ENCODE measurements at places on chromosomes 1 and 21. TPM values are rescaled to one million over a fixed set of nuclear protein-coding genes. Genes with fewer than 3 reads are reported as not detected.
A peak's percentile ranks its signal among the peaks of the same experiment; 100 is the strongest.

Gene COL6A2
- total RNA-seq, result 38.6 TPM

Gene MNDA
- total RNA-seq, result not detected

Gene KCNK1
- 9.7 TPM for total RNA-seq

Gene RGS16
- total RNA-seq, result 1.5 TPM

GRCh38 chr1:30028939-30029338 is 694.4 kb downstream of the MATN1 start:
- H3K27ac ChIP-seq, result no peak overlapping the region
- no peaks in the 10 kb centered on the region for H3K27me3 ChIP-seq
- no peaks in the 10 kb centered on the region for H3K4me1 ChIP-seq

DNA sequence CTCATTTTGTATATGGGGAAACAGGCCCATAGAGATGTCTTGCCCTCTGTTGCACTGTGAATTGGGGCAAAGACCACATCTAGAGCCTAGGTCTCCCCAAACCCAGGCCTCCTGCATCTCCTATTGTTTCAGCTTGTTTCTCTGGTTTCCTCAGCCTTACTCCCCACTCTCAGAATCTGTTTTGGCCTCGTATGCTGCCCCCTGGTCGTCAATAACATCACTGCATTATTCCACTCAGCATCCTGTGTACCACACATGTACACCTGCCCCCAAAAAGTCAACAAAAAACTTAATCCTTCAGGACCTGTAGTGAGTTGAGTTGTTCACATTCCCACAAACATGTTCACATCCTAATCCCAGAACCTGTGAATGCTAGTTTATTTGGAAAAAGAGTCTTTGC is 184.8 kb downstream of the BRINP2 start:
- no peaks in the 10 kb centered on the region for H3K4me1 ChIP-seq
- no peaks in the 10 kb centered on the region for H3K36me3 ChIP-seq
- DNase-seq, result peak; percentile 12
- peaks cover 13% of the 10 kb centered on the region for H3K27me3 ChIP-seq
- H3K27ac ChIP-seq, result no peak overlapping the region

- peaks cover 14% of the 10 kb centered on the region for H3K27me3 ChIP-seq
- no peak overlapping the region for H3K4me3 ChIP-seq
- H3K27ac ChIP-seq, result no peak overlapping the region
- peaks cover 21% of the 10 kb centered on the region for H3K4me1 ChIP-seq
- no peak for DNase-seq
Observed at GRCh38 chr1:5896706-5897660, 95.2 kb downstream of the NPHP4 start.

Measured in progenitor cell of endocrine pancreas (in vitro differentiated cells).